Activated T-cell treated with anti-CD3 and anti-CD28 coated beads for 24 hours (primary cell): ENCODE measurements at places on chromosomes 6 and 20.

GRCh38 chr6:132405143-132405915, 4.1 kb upstream of the MOXD1 start:
- no peak for DNase-seq

DNA sequence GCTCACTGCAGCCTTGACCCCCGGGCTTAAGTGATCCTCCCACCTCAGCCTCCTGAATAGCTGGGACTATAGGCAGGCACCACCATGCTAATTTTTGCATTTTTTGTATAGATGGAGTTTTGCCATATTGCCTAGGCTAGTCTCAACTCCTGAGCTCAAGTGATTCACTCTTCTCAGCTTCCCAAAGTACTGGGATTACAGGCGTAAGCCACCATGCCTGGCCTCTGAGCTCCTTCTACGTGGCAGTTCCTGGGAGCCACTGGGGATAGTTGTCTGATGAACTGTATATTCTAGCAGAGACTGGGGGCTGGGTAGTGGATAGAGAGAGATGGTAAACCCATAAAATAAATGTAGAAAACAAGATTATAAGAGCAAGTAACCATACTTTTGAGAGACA, 26.1 kb downstream of the IYD start:
- DNase-seq, result no peak

GRCh38 chr20:36109251-36109947, 45.1 kb upstream of the EPB41L1 start:
- no peak for DNase-seq

- no peak for DNase-seq
Measured at GRCh38 chr6:166119116-166119911, 48.3 kb downstream of the TBXT start.

- DNase-seq, result no peak
Measured at GRCh38 chr6:149094934-149095351, 222.6 kb upstream of the TAB2 start.

GRCh38 chr6:16872543-16873235, 111.4 kb upstream of the ATXN1 start:
- no peak for DNase-seq

- no peak for DNase-seq
Measured at GRCh38 chr6:100336876-100337275, 127.8 kb downstream of the SIM1 start.

- no peak for DNase-seq
Measured at GRCh38 chr20:34473262-34473883, 42.8 kb upstream of the DYNLRB1 start.

DNA sequence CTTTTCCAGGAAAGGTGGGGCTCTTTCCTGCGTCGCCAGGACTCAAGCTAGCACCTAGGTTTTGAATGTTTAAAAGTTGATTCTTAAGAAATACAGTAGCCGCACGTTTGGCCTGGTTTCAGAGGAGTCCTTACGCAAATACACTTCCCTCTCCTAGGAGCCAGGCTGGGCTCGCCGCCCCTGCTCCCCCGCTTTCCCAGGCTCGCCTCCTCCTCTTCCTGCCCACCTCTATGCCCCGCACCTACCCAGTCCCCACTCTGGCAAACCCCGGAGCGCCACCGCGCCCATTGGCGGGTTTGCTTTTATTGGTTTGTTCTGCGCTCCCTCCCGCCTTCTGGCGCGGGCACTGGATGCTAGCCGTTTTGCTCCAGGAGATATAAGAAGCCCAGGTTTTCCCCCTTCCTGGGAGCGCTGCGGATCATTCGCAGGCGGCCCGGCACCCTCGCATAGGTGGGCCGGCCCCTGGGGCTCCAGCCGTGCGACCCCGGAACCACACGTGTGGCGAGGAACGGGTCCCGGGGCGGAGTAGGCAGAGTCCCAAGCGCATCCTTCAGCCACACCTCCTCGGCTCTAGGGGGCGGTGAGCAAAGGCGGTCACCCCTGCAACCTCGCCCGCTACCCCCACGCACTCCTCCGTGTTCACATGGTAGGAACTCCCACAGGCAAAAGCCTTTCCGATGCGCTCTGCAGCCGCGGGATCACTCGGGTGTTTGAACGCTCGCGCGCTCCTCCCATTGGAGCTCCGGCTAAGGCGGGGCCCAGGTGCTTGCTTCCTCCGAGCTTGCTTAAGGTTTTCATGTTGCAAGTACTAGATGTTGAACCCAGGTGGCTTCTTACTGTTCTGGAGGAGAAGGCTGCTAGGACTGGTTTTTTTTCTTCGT, 119.0 kb downstream of the RTN4IP1 start:
- DNase-seq, result no peak

DNA sequence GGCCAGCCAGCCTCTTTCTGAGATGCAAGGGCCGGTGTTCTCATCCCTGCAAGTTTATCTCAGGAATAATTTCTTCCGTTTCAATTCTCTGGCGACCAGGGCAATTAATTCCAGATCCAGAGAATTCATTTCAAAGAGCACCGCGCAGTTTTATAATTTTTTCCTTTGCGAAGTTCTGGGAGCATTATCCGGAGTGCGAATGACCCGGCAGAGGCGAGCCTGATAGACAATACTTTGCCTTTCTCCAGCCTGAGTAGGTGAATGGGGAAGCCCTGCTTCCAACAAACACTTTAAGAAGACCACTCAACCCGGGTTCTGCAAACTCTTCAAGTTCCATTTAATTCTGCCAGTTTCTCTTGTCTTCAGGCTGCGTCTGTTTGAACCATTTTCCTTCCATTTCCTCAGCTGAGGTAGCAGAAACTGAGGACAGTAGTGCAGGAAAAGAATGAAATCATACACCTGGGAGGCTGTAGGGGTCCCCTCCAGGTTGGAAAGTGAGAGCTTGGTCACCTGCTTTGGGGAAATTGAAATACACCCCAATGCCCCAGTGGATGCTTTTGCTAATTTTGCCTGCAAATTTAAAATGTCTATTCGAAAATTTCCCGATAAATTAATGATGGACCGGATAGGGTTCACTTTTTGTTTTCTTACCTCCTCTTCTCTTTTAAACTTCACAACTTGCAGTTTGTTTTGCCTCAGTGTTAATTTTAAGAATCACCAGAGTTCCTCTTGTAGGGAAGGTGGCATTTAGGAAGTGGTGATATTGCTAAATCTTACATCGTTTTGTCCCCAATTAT, 1.1 kb downstream of the VGLL2 start:
- no peak for DNase-seq

DNA sequence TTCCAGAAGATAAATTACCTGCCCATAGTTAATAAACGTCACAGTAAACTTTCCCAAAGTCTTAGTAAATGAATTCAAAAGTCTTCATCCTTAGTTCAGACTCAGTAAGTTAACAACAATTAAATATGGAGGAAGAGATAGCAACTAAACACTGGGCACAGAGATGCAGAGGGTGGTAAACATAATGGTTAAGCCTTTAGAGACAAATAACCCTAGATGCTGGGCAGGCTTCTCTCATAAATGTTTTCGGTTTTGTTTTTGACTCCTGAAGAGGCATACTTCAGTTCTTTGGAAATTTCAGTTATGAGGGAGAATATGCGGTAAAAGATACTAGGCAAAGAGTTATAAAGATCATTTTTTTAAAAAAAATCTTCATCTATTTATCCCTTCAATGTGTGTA, 369.8 kb downstream of the FRK start:
- no peak for DNase-seq

DNA sequence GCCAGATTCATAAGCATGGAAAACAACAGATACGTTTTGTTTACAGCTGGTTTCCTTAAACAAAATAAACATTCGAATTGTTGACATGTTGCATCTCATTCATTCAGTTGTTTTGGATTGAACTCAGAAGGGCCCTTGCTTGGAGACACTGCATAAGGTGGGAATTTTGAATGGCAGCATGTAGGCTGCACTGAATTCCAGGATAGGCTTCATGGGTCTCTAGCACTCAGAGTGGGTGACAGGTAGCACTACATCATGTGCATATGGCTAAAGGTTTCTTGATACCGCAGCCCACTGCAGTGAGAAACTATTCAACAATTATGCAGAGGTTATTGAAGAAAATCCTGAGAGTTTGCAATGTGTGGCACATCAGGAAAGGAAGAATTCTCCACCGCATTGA, 1.6 kb downstream of the BEND6 start:
- DNase-seq, result no peak

DNA sequence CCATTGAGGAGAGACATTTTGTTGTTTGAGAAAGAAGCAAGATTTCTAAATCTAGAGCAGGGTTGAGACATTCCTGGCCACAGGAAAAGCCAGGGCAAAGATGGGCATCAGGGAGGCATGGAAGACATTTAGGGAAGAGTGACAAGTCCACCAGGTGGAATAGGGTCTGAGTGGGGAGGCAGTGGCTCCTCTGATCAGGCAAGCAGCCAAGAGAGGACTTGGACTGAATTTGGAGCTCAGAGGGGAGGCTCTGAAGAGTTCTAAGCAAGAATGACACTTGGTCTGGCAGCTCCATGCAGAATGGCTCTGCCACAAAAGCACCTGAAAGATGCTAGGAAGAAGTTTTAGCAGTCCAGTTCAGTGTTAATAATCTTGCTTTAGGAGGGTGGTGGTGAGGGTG, 120.8 kb downstream of the FYN start:
- DNase-seq, result no peak

DNA sequence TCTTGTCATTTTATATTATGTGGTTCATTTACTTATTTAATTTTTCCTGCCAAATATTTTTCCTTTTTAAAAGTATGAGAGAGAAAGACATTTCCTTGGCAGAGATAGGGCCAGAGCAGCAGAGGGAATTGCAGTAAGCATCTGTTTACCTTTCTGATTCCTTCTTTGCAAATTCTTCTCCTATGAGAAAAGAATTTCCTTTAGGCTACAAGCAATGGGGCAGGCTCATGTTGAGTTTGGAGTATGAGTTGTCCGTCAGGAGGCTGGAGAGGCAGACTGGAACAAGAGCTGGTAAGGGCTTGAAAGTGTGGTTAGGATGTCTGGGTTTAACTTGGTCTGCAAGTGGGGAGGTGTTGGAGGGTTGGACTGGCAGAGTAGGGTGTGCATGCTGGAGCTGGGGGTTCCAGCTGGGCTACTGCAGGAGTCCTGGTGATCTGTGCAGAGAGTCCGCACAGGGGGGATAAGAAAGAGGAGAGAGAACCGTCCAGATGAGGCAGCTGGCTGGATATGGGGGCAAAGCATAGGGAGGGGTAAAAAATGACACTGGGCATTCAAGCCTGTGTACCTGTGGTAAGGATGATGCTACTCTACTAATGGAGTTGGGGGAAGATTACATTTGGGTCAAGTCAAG, 19.7 kb downstream of the TIAM2 start:
- no peak for DNase-seq

DNA sequence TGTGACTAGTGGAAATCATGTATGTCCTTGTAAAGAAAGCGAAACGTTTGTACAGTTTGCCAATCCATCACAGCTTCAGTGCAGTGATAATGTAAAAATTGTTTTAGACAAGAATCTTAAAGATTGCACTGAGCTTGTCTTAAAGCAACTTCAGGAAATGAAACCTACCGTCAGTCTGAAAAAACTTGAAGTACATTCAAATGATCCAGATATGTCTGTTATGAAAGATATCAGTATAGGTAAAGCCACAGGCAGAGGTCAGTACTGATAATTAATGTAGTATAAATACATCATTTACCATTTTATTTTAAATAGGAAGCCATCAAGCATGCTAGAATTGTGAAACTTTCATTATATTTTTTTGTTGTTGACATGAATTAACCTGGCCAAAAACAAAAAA, 60.9 kb upstream of the SMIM8 start:
- no peak for DNase-seq

- no peak for DNase-seq
Measured at GRCh38 chr20:24667689-24668383, 198.4 kb downstream of the SYNDIG1 start.

- DNase-seq, result no peak
Measured at GRCh38 chr6:16369989-16370388, 131.6 kb downstream of the GMPR start.

DNA sequence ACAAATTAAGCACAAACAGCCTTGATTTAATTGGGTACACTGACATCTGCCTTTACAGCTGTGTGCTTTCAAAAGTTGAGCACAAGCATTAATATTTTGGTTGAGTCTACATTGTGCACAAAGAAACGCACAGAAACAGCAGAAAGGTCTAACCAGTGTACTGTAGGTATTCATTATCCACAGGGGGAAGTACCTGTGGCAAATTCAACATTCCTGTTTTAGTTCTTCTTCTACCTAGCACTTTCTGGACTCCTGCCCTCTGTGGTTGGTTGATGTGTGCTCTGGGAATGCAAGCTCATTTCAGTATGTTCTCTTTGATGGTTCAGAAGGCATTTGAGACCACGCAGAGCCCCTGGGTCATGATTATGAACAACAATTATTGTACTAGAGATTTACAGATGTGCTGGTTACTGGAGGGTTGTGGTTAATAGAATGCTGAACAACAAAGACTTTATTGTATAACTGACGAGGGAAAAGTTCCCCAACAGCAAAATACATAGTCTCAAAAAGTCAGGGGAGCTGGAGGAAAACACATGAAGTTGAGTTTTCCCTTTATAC, 26.6 kb upstream of the DAAM2 start:
- DNase-seq, result no peak

GRCh38 chr6:88704980-88705379, 258.4 kb downstream of the RNGTT start:
- DNase-seq, result no peak

DNA sequence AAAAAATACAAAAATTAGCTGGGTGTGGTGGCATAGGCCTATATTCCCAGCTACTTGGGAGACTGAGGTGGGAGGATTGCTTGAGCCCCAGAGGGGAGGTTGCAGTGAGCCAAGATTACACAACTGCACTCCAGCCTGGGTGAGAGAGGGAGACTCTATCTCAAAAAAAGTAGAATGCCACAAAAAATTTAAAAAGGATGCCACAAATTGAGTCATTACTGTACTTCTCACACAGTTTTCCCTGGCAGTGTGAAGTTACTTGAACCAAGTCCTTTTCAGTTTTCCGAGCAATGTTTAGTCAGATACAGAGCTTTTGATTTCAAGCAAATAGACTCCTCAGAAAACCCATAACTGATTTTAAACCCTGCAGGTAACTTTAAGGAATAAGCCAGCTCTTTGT, 53.3 kb downstream of the TNFRSF21 start:
- DNase-seq, result no peak

GRCh38 chr6:166565084-166565967, 21.2 kb downstream of the RAMACL start:
- DNase-seq, result no peak

- DNase-seq, result no peak
Measured at GRCh38 chr6:64213697-64214096, 578.1 kb downstream of the PHF3 start.

- no peak for DNase-seq
Measured at GRCh38 chr20:51396365-51396909, 146.1 kb downstream of the NFATC2 start.

GRCh38 chr20:48769069-48769983, 58.5 kb downstream of the PREX1 start:
- peak; percentile 85 for DNase-seq

DNA sequence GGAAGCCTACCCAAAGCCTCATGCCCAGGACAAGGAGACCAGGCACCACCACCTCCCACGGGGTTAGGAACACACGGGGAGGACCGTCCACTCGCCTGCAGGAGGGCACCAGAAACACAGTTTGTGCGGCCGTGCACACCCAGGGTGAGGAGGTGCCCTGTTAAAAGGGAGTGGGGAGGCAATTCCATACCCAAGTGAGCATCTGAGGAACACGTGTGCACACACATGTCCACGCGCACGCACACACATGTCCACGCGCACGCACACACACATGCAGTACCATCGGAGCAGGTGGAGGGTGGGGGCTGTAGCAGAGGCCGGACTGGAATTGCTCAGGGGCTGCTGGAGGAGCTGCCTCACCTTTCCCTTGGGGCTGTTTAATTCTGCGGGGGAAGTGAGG, 259.4 kb downstream of the TAF4 start:
- no peak for DNase-seq

GRCh38 chr6:159311618-159312017, 142.4 kb downstream of the FNDC1 start:
- DNase-seq, result no peak

- no peak for DNase-seq
Measured at GRCh38 chr6:129677620-129678325, 32.2 kb downstream of the ARHGAP18 start.
